ENCODE measurements at places on chromosomes 16 and 17.

- H3K4me3 ChIP-seq, result no peak overlapping the region
- no peak overlapping the region for H3K27ac ChIP-seq
- DNase-seq, result no peak
- no peaks in the 10 kb centered on the region for H3K36me3 ChIP-seq
Observed at GRCh38 chr17:42411361-42411760, 11.7 kb downstream of the CAVIN1 start.

DNA sequence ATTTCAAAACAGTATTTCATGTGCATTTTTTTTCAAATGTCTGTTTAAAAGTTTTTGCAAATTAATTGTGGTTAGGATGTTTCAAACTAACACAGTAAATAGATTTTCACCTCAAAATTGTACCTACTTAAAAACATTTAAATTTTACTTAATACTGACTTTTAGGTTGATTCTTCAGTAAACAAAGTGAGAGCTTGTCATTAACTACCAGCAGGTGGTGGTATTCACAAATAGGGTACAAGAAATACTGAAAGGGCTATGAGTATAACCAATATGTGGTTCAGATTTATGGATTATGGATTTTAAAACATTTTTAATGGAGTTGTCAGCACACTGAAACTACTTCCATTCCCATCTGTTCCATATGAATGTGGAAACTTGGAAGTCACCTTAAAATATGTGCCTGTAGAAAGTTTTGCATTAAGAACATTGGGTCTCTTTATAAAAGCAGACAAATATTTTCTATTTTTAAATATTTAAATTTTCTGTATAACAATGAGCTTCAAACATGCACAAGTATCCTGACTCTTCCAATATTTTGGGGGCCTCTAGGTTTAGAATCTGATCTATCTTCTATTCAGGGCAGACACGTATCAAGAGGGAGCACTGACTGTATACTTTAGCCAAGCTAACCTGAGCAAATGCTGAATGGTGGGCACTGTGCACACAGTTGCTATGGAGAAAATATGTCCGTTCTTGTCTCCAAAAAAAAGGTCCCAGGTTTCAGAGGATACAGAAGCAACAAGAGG lies 155.6 kb downstream of the SNX11 start:
- peak overlapping the region; percentile 95 for H3K27ac ChIP-seq
- no peak for DNase-seq
- peaks cover 74% of the 10 kb centered on the region for H3K4me1 ChIP-seq

DNA sequence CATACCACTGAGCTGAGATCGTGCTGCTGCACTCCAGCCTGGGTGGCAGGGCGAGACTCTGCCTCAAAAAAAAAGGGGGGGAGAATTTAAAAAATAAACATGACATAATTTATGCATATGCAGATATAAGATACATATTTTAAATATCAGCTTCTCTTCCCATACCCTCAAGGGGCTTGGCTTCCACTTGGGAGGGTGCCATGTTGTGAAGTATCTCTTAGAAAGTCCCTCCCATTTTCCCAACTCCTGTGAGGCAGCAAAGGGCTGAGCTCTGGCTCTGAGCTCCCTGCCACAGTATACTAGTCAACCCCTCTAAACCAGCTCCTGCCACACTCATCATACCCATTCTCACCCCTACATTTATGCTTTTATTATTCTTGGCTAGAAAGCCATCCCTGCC lies 39.4 kb downstream of the MYH11 start:
- no peak overlapping the region for H3K27ac ChIP-seq
- no peak for DNase-seq
- H3K4me1 ChIP-seq, result no peaks in the 10 kb centered on the region
- peaks cover 4% of the 10 kb centered on the region for H3K36me3 ChIP-seq

DNA sequence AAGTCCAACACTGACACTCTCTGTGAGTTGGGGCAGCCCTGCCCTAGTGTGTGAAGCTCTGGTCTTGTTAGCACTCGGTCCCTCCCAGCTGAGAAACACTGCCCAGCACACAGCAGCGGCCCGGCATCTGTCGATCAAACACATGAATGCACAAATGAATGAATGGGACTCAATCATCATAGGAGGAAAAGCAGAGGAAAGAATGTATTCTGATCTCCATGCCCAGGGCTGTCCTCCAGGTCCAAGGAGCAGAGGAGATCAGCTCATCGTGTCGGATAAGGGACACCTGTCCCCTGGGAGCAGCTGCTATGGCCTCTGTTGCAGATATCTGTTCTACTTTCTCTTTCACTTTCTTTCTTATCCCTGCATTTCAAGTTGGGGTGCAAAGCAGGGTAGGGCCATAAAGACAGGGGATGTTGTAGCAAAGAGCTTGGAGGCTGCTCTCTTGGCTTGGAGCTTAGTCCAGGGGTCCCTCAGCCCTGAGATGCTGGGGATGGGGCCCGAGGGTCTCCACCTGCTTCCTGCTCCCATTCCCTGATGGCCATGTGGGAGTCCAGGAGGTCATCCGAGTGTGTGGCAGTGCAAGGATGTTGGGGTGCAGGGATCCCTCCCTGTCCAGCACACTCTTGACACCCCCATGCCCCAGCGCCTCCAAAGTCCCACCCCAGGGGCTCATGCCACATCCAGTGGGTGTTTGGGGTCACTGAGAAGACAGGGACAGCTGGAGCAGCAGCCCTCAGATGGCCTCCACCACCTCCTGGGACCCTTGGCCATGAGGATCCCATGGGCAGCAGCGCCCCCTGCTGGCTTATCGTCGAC lies 88.2 kb downstream of the IRF8 start:
- H3K27me3 ChIP-seq, result peaks cover 26% of the 10 kb centered on the region
- H3K4me3 ChIP-seq, result no peak overlapping the region
- no peaks in the 10 kb centered on the region for H3K36me3 ChIP-seq
- no peak for DNase-seq
- H3K27ac ChIP-seq, result no peak overlapping the region
- peaks cover 22% of the 10 kb centered on the region for H3K4me1 ChIP-seq

- H3K27ac ChIP-seq, result no peak overlapping the region
- no peaks in the 10 kb centered on the region for H3K27me3 ChIP-seq
- no peaks in the 10 kb centered on the region for H3K36me3 ChIP-seq
- H3K4me1 ChIP-seq, result no peaks in the 10 kb centered on the region
- DNase-seq, result no peak
Observed at GRCh38 chr17:54408731-54409130, 491.9 kb upstream of the TOM1L1 start.

GRCh38 chr17:5430413-5430999 lies 8.4 kb downstream of the C1QBP start:
- no peaks in the 10 kb centered on the region for H3K27me3 ChIP-seq
- no peak overlapping the region for H3K4me3 ChIP-seq
- no peaks in the 10 kb centered on the region for H3K4me1 ChIP-seq
- no peak overlapping the region for H3K27ac ChIP-seq
- peaks cover 47% of the 10 kb centered on the region for H3K36me3 ChIP-seq

All from mesothelial cell of epicardium (in vitro differentiated cells).